RWPE2 (cell line): ENCODE measurements at places on chromosomes 5 and 9.
A peak's percentile ranks its signal among the peaks of the same experiment; 100 is the strongest.

GRCh38 chr5:122073018-122073417 lies 5.0 kb downstream of the LOX start:
- DNase-seq: no peak

DNA sequence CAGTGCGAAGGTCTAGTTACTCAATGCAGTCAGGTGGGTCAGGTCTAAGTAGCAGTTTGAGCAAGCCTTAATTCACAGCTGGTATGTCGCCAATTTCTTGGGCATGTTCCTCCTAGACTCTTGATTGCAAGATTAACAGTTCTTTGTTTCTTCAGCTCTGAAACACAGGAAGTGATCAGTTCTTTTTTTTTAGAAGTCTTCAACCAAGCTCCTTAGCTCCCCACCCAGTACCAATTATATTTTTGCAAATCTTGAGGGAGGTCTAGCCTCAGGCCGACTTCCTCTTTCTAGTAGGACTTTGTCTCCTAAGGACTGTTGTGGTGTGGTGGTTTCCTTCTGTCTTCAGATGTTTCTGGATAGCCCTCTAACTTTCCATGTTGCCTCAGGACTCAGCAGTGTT lies 2054.2 kb downstream of the MAT2B start:
- DNase-seq: no peak

DNA sequence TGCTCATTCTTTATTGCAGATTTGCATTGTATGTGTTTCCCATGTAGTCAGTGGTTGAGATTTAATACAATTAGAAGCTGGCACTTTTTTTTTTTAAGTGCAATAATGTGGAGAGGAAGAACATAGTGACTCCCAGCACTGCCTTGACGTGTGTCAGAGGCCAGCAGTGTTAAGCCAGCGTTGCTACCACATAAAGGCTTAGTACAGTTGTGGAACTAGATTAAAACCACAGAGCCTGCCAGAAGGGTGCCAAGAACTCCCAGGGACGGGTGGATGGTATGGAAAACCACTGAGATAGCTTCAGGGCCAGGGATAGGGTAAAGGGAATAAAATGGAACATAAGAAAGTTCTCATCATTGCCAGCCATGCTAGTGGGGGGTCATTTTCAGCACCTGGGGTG lies 142.9 kb downstream of the TRIO start:
- no peak for DNase-seq

- DNase-seq: no peak
Measured at GRCh38 chr9:38724754-38725153, 4.8 kb upstream of the FAM240B start.

- peak; percentile 29 for DNase-seq
Measured at GRCh38 chr5:139646111-139646510, 2.0 kb upstream of the CXXC5 start.

DNA sequence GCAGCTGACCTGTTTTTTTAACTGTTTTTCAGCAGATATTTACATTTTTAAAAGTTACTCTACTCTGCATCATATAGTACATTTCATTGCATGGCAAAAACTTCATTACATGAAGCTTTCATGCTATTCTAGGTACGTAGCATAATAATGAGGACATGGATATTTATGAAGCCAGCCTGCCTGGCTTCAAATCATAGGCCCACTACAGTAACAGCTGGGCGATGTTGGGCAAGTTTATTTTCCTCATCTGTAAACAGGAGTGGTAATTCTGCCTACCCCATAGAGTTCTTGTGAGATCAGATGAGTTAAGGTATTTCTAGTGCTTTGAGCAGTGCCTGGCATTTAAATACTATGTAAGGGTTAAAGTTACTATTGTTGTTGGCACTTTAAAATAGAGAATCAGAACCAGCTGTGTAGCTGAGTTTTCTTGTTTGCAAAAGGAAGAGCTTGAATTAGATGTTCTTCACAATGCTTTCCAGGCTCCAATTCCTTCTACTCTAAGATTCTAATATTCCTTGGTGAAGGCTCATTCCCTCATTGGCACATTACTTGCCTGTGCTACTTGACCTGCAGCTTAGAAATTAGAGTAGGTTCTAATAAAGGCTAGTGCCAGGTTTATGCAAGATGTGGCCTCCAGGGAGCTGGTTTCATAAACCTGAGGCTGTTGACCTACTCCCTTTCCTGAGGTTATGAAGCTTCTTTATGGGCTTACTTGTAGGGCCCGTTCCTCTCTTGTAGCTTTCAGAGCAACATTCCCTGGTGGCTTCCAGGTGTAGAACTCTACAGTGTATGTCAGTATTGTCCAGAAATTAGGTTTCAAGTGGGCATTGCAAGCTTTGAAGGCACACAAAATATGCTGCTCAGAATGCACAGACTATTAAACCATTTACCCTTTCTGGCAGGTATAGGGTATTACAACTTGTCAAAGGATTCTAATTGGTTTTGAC lies 14.5 kb downstream of the ANP32B start:
- DNase-seq: no peak

DNA sequence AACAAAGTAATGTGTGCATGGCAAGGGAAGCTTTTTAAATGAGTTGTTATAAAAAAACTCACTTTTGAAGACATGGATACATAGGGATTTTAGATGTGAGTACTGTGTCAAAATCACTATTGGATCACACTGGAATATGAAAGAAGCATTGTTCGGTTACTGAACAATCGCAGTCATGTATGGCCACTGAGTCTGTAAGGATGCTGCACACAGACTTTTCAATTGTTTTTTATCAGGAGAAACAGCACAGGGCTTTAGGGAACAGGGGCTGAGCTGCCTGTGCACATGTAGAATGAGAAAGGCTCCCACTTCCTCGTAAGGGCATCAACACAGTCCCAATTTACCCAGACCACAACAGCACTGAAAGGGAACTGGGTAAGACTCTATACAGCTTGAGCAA lies 1333.9 kb upstream of the DMAC1 start:
- no peak for DNase-seq

DNA sequence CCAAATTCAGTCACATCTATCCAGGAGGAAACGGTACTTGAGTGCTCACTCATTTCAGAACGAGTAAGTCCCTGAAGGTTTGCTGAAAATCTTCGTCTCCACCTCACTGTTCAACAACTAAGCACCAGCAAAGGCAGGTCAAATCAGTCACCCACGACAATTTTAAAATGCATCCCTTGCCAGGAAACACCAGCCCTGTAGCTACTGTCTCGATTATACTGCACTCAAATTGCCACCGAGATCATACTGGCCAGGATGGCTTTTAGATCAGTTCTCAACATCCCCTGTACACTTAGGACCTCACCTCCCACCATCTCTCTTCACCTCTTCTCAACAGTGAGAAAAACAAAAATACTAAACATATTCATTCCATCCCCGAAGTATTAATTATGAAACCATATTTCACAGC lies 298.6 kb downstream of the AGTPBP1 start:
- no peak for DNase-seq

DNA sequence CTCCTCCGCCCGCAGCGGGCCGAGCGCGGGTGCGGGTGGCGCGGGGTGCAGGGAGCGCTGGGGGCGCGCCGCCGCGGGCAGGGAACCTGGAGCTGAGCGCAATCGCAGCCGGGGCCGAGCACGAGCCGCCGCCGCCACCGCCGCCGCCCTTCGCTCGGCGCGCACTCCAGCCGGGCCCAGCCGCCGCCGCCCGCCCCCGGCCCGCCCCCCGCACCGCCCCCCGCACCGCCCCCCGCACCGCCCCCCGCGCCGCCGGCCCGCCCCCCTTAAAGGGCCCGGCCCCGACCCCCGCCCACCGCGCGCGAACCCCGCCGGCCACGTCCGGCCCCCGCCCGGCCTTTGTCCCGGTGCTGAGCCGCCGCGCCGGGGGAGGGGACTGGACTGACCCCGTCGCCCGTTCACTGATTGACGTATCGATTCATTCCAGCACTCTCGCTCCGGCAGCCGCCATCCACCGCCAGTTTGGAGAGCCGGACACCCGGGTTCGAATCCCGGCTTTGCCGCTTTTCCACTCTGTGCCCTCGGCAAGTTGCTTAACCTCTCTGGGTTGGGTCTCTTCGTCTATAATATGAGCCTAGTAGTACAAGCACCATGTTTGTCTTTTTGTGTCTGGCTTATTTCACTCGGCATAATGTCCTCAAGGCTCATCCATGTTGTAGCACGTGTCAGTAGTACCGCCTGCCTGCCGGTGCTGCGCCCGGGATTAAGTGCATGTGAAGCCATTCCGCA lies at the start of gene SH3PXD2B:
TSS of gene SH3PXD2B (minus strand) at position 168 of the 729 bp plus-strand sequence. CDS start 173 bp downstream, outside the sequence.
- DNase-seq: peak; percentile 87

GRCh38 chr5:177557041-177557647 lies 2.8 kb upstream of the FAM193B start:
- no peak for DNase-seq

- DNase-seq: no peak
Measured at GRCh38 chr9:98218562-98219363, 26.3 kb upstream of the CORO2A start.

DNA sequence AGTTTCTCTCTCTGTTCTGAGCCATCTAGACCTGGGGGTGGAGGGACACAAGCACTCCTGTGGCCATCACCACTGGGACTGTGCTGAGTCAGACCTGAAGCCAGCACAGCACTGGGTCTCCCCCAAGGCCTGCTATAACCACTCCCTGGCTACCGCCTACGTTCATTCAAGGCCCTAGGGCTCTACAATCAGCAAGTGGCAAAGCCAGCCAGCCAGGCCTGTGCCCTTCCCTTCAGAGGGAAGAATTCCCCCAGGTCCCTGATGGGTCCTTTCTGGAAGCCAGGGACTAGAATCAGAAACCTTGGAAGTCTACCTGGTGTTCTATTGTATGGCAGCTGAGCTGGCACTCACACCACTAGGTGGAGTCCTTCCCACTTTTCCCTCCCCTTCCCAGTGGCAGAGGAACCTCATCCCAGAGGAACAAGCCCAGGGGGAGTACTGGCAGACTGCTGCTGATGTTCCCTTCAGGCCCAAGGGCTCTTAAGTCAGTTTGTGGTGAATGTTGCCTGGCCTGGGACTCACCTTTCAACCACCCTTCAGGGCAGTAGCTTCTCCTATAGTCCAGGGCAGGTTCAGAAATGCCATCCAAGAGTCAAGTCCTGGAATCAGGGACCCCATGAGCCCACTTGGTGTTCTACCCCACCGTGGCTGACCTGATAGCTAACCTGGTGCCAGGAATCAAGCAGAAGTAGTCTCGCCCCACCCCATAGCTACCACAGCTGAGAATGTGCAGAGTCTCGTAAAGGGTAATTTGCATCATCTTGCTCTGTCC lies 20.0 kb downstream of the JMY start:
- no peak for DNase-seq
